ENCODE measurements at places on chromosomes 4 and X. TPM values are rescaled to one million over a fixed set of nuclear protein-coding genes. Genes with fewer than 3 reads are reported as not detected.
A peak's percentile ranks its signal among the peaks of the same experiment; 100 is the strongest.

- no peaks in the 10 kb centered on the region for H3K27me3 ChIP-seq
- DNase-seq, result no peak
- H3K4me1 ChIP-seq, result no peaks in the 10 kb centered on the region
- no peak overlapping the region for H3K27ac ChIP-seq
- no peak overlapping the region for H3K4me3 ChIP-seq
Measured at GRCh38 chr4:65819192-65819591, 148.9 kb upstream of the EPHA5 start.

DNA sequence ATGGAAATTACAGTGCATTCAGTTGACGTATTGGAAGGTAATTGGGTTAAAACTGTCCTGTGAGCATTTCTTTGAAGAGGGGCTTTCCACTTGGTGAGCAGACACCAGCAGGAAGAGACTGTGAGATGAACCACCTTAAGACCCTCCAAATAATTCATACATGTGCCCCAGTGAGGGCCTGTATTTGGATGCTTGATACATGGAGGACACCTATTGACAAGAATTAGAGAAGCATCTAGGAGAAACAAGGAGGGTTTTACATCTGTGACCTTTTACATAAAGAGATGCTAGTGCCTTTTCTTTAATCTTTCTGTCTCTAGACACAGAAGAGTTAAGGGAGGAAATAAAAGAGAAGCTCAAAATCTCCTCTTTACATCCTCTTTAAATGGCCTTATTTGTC, 1115.3 kb upstream of the IGFBP7 start:
- no peak for DNase-seq
- no peaks in the 10 kb centered on the region for H3K27me3 ChIP-seq
- no peak overlapping the region for H3K27ac ChIP-seq
- H3K4me3 ChIP-seq, result no peak overlapping the region

ELF4 gene
- 13.6 TPM for polyA plus RNA-seq

GRCh38 chrX:155215443-155216178, 649 bp upstream of the VBP1 start:
- peak overlapping the region; percentile 37 for H3K4me3 ChIP-seq
- H3K27me3 ChIP-seq, result no peaks in the 10 kb centered on the region
- H3K36me3 ChIP-seq, result no peaks in the 10 kb centered on the region

- H3K27ac ChIP-seq, result no peak overlapping the region
- H3K36me3 ChIP-seq, result no peaks in the 10 kb centered on the region
- no peak overlapping the region for H3K4me3 ChIP-seq
- no peak for DNase-seq
- peaks cover 10% of the 10 kb centered on the region for H3K4me1 ChIP-seq
Measured at GRCh38 chr4:3776166-3777032, 10.2 kb downstream of the ADRA2C start.

GRCh38 chr4:140195806-140196205, 41.8 kb upstream of the MAML3 start:
- H3K36me3 ChIP-seq, result no peaks in the 10 kb centered on the region
- DNase-seq, result no peak
- H3K4me3 ChIP-seq, result no peak overlapping the region
- no peaks in the 10 kb centered on the region for H3K27me3 ChIP-seq

TGIF2LX gene
- not detected for polyA plus RNA-seq

GRCh38 chr4:89724716-89725115, 112.2 kb downstream of the SNCA start:
- no peak for DNase-seq
- H3K27me3 ChIP-seq, result no peaks in the 10 kb centered on the region
- H3K27ac ChIP-seq, result no peak overlapping the region
- H3K36me3 ChIP-seq, result no peaks in the 10 kb centered on the region
- H3K4me1 ChIP-seq, result no peaks in the 10 kb centered on the region

- DNase-seq, result peak; percentile 8
- no peaks in the 10 kb centered on the region for H3K27me3 ChIP-seq
- H3K4me3 ChIP-seq, result no peak overlapping the region
Measured at GRCh38 chr4:99529228-99529627, 18.4 kb downstream of the C4orf17 start.

Data from hepatocyte (in vitro differentiated cells).